Central memory CD8-positive, alpha-beta T cell (primary cell): ENCODE measurements at places on chromosomes 12 and 14.

DNA sequence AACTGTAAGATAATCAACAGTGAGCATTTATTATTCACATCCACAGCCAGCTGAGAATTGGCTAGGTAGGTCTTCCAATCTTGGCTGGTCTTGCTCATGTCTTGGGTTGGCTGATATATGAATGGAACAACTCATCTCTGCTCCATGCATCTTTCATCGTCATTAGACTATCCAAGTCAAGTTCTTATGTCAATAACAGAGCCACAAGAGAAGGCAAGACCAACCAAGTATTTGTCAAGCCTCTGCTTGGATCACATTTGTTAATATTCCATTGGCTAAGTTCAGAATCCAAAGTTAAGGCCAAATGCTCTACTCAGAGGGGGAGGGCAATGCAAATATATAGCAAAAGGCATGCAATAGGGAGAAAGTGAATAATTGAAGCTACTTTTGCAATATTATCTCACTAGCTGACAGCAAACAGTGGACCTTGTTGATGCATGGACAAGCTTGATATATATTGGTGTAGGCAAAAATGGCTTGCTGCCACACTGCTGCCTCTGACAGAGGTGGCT lies 53.1 kb downstream of the WASHC3 start:
- DNase-seq: no peak

GRCh38 chr12:115916910-115917668 lies 360.4 kb downstream of the MED13L start:
- peak; percentile 42 for DNase-seq

DNA sequence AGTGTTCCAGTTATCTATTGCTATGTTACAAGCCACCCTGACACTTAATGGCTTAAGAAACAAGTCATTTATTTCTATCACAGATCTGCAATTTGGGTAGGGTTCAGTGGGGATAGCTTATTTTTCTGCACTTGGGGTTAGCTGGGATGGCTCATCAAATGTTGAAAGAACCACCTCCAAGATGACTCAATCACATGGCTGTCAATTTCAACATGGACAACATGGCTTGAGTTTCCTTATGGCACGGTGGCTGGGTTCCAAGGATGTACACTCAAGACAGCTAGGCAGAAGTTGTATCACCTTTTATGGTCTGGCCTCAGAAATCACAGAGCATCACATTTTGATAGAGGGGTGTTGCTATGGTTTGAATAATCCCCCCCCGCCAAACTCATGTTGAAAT lies 24.5 kb upstream of the IGF1 start:
- DNase-seq: no peak

GRCh38 chr12:43551971-43552559 lies at the start of gene ADAMTS20:
Gene ADAMTS20, minus strand, starts transcription at chr12:43552203. Its CDS starts 282 bp downstream, at chr12:43551921.
- no peak for DNase-seq

GRCh38 chr12:14167005-14167628 lies 185.7 kb upstream of the GRIN2B start:
- peak; percentile 25 for DNase-seq

DNA sequence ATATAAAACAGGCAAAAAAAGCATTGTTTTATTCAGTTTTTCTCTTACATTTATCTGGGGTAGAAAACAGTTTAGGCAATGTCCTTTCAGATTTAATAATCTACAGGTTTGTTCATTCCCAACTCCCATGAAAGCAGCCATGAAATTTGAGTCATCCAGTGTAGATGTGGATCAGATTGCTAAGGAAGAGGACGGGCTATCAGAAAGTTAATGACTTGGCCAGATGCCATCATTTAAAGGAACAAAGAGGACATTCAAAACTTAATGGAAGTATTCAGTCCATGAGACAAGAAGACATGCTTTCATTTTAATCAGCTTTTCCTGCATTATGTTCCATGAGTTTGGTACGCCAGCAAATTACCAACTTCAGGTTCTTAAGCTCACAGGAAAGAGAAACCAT lies 31.1 kb upstream of the POC1B start:
- DNase-seq: no peak
